ENCODE measurements at places on chromosomes 1 and 21.

GRCh38 chr1:235112297-235113182 lies 16.1 kb downstream of the TOMM20 start:
- H3K27ac ChIP-seq: no peak overlapping the region
- no peak overlapping the region for H3K4me3 ChIP-seq
- H3K27me3 ChIP-seq: no peaks in the 10 kb centered on the region
- peaks cover 73% of the 10 kb centered on the region for H3K36me3 ChIP-seq
- no peak for DNase-seq
- no peaks in the 10 kb centered on the region for H3K4me1 ChIP-seq

- peaks cover 8% of the 10 kb centered on the region for H3K36me3 ChIP-seq
- peaks cover 19% of the 10 kb centered on the region for H3K4me1 ChIP-seq
- no peak overlapping the region for H3K4me3 ChIP-seq
- peaks cover 62% of the 10 kb centered on the region for H3K27me3 ChIP-seq
Observed at GRCh38 chr1:47179988-47180563, 9.8 kb downstream of the PDZK1IP1 start.

GRCh38 chr1:91851130-91852010 lies 34.6 kb downstream of the TGFBR3 start:
- no peak for DNase-seq
- H3K36me3 ChIP-seq: peaks cover 8% of the 10 kb centered on the region
- peaks cover 61% of the 10 kb centered on the region for H3K4me1 ChIP-seq
- H3K4me3 ChIP-seq: no peak overlapping the region
- H3K27me3 ChIP-seq: no peaks in the 10 kb centered on the region
- H3K27ac ChIP-seq: no peak overlapping the region

GRCh38 chr1:113615425-113615824 lies 143.9 kb downstream of the PHTF1 start:
- H3K27me3 ChIP-seq: peaks cover 14% of the 10 kb centered on the region
- H3K27ac ChIP-seq: no peak overlapping the region
- no peak overlapping the region for H3K4me3 ChIP-seq
- H3K4me1 ChIP-seq: no peaks in the 10 kb centered on the region

GRCh38 chr1:182128502-182128901 lies 67.0 kb upstream of the ZNF648 start:
- H3K36me3 ChIP-seq: no peaks in the 10 kb centered on the region
- H3K27me3 ChIP-seq: peaks cover 17% of the 10 kb centered on the region
- H3K4me3 ChIP-seq: no peak overlapping the region
- H3K4me1 ChIP-seq: no peaks in the 10 kb centered on the region
- DNase-seq: no peak
- no peak overlapping the region for H3K27ac ChIP-seq

- H3K27ac ChIP-seq: no peak overlapping the region
- no peak overlapping the region for H3K4me3 ChIP-seq
- no peak for DNase-seq
- no peaks in the 10 kb centered on the region for H3K4me1 ChIP-seq
- H3K36me3 ChIP-seq: peaks cover 2% of the 10 kb centered on the region
Observed at GRCh38 chr1:232416026-232416568, 213.8 kb downstream of the SIPA1L2 start.

Measured in central memory CD8-positive, alpha-beta T cell (primary cell).